ENCODE measurements at places on chromosomes 5 and 9. TPM values are rescaled to one million over a fixed set of nuclear protein-coding genes. Genes with fewer than 3 reads are reported as not detected.

Gene PCDHGA12
- total RNA-seq: 7.4 TPM

Gene SPAAR
- total RNA-seq: 0.17 TPM

Gene PPP3R2
- total RNA-seq: 0.09 TPM

Gene PDCD1LG2
- total RNA-seq: 1.9 TPM

Gene LIX1
- total RNA-seq: not detected

Data from bronchial smooth muscle cell (primary cell).